ENCODE measurements at places on chromosomes 16 and 17.

GRCh38 chr16:66255647-66256046, 110.8 kb upstream of the CDH5 start:
- no peak for ATAC-seq

DNA sequence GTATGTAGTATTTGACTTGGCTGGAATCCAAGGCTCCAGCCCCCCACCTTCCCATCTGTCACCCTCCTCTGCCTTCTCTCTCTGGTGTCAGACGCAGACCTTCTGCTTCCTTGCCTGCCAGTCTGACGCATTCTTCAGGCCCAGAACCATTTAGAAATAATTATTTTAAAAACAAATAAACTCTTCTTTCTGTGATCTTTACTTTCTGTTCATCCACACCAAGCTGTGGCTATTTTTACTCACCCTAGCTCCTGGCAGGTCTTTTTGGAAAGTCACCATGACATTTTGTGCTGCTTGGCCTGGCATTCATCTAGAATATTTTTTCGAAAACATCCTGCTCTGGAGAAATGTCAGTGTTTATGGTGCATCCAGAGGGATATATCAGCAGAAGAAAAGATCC, 330.7 kb upstream of the ASIC2 start:
- ATAC-seq, result no peak

DNA sequence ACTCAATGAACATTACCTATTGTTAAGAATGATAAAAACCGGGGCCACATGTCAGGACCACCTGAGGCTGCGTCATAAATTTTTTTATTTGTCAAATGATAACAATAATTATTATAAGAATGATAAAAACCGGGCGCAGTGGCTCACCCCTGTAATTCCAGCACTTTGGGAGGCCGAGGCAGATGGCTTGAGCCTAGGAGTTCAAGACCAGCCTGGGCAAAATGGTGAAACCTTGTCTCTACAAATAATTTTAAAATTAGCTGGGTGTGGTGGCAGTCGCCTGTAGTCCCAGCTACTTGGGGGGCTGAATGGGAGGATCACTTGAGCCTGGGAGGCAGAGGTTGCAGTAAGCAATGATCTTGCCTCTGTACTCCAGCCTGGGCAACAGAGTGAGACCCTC, 816 bp upstream of the SHMT1 start:
- no peak for ATAC-seq

DNA sequence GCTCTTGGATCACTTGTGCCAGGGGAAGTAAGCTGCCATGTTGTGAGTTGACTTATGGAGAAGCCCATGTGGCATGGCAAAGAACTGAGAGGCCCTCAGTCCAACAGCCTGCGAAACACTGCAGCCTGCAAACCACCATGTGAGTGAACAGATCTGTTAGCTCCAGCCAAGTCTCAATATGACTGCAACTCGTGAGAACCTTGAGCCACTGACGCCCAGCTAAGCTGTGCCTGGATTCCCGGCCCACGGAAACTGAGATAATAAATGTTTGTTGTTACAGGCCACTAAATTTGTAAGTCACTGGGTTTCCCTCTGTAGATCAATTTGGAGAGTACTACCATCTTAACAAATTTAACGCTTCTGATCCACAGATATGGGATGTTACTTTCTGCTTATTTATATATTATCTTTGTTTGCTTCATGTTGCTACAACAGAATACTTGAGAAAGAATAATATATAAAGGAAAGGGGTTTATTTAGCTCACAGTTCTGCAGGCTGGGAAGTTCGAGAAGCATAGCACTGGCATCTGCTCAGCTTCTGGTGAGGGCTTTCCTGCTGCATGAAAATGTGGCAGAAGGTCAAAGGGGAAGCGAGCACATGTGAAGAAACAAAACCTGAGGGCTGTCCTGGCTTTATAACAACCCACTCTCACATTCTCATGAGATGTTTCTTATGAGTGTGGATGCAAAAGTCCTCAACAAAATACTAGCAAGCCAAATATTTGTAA, 29.4 kb upstream of the ATP2A3 start:
- no peak for ATAC-seq

DNA sequence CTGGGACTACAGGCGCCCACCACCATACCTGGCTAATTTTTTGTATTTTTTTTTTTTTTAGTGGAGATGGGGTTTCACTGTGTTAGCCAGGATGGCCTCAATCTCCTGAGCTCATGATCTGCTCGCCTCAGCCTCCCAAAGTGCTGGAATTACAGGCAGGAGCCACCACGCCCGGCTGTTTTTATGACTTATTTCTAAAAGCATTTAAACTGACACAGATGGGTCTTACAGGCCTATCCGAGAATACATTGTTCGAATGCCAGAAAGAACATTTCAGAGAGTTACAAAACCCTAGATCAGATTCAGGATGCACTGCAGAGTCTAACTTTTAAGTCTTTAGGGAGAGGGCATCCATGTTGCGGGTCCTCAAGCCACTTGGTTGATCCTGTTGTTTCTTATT, 234.7 kb upstream of the MAF start:
- no peak for ATAC-seq

DNA sequence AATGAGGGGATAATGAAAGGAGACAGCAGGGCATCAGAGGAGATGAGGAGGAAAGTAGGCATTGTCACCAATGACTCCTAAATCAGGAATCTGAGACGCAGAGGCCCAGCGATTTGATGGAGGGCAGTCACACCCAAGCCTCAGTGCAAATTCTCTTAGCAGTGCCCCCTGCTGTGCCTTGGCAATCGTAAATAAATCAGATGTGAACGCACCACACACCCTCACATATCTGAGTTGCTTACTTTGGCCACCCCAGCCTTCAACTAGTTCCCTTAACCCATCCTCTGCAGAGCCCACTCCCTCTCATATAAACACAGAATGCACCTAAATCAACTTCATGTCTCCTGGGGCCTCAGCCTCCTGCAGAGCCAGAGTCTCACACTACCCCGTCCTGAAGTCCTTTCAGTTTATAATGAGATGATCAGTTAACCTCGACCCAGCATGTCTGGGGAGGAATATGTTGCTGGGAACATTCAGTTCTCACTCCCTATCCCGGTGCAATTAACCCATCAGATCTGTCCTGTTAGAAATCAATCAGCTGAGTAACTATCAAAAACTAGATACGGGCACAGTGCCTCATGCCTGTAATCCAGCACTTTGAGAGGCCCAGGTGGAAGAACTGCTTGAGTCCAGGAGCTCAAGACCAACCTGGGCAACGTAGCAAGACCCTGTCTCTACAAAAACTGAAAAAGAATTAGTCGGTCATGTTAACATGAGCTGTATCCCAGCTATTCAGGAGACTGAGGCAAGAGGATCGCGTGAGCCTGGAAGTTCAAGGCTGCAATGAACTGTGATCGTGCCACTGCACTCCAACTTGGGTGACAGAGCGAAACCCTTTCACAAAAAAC, 78.4 kb downstream of the SLC39A11 start:
- ATAC-seq, result no peak

DNA sequence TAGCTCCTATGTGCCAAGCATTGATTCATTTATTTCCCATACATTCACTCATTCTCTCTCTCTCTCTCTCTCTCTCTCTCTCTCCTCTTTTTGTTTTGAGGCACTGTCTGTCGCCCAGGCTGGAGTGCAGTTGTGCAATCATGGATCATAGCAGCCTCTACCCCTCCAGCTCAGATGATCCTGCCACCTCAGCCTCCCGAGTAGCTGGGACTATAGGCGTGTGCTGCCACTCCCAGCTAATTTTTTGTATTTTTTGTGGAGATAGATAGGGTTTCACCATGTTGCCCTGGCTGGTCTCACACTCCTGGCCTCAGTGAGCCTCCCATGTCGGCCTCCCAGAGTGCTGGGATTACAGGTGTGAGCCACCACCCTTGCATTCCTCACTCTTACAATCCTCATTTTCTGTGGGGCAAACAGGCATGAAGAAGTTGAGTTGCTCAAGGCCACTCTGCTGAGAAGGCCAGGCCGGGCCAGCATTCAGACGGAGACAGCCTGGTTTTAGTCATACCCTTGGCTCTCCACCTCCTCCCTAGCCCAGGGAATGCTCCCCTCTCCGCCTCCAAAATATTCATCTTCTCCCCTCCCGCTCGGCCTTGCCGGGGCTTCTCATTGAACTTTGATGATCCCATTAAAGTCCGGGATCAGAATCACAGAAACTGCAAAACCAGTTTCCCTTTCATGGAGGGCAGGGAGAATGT, 765 bp upstream of the PRM2 start:
- no peak for ATAC-seq

DNA sequence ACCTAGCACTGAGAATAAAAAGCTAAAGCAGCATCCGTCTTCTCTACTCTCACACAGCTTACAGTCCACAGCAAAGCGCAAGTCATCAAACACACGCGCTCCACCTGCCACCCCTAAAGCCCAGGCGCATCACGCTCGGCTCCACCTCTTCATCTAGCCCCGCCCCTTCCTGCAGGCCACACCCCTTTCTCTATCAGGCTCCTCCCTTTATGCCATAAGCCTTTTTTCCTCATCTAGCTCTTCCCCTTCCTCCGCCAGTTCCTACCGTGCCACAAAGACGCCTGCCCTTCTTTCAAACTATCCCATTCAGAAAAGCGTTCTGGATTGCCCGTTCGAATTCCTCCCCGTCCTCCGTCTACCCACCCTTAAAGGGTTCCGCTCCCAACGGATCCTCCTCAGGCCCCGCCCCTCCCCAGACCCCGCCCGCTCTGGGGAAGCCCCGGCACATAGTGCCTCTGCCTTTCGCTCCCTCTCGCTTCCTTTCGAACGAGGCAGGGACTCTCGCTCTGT, 417 bp downstream of the C16orf46 start:
- ATAC-seq, result peak; percentile 92

- no peak for ATAC-seq
These were observed 321.5 kb downstream of the MAP2K4 start for GRCh38 chr17:12342161-12342560.

GRCh38 chr17:79017546-79018369, 6.2 kb upstream of the C1QTNF1 start:
- ATAC-seq, result no peak

GRCh38 chr17:33126086-33126485, 134.4 kb downstream of the SPACA3 start:
- no peak for ATAC-seq

DNA sequence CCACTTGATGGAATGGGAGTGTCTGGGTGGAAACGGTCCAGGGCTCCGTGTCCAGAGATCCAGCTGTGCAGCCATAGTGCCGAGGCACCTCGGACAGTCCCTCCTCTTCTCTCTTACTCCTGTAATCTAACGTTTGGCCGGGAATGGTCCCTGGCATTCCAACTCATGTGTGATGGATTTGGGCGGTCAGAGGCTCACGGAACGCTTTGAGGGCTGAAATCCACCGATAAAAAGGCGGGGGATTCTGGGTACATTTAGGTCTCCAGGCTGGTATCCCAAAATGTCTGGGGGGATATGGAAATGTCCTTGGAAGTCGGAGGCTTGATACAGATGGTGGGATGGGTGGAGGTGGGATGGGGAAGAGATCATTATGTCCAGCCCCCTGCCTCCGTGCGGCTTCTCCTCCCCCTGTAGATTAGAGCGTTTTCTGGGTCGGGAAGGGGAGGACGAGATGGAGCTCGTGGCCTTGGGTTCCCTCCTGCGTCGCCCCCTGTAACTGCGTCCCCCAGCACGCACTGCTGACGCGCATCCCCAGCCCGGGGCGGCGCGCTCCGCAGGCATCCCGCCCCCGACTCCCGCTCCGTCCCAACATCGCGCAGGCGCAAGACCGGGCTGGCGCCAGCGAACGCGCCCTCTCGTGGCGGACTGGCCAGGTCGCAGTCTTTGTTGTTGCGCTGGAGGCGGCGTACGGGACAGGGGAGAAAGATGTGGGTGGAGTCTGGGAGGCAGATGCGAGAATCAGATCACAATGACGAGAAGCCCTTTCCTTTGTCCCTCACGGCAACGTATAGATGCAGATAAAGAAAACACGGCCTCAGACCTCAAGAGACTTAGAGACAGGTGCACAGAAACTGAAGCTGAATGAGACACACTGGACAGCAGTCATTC, 4.5 kb upstream of the SGCA start:
- ATAC-seq, result peak; percentile 94

GRCh38 chr17:27293359-27293897, 486 bp upstream of the WSB1 start:
- ATAC-seq, result no peak

DNA sequence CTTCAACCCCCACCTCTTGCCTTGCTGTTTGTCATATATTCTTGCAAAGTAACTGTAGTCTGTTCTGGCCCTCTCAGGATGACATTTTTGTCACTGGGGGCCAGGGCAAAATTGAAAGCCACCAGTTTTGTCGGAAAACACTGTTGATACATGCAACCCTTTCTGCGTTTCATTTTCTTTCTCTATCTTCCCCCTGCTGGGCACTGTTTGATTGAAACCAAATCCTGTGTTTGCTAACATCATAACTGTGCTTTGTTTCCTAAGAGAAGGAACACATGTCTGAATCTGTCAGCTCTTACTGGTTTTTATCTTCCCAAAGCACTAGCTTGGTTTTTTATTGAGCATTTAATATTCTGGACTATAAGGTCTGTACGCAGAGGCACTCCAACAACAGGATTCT, 11.7 kb upstream of the CPPED1 start:
- no peak for ATAC-seq

GRCh38 chr17:73514146-73514863, 129.9 kb downstream of the SDK2 start:
- no peak for ATAC-seq

GRCh38 chr17:77011173-77012011, 129.4 kb upstream of the SEC14L1 start:
- ATAC-seq, result no peak

DNA sequence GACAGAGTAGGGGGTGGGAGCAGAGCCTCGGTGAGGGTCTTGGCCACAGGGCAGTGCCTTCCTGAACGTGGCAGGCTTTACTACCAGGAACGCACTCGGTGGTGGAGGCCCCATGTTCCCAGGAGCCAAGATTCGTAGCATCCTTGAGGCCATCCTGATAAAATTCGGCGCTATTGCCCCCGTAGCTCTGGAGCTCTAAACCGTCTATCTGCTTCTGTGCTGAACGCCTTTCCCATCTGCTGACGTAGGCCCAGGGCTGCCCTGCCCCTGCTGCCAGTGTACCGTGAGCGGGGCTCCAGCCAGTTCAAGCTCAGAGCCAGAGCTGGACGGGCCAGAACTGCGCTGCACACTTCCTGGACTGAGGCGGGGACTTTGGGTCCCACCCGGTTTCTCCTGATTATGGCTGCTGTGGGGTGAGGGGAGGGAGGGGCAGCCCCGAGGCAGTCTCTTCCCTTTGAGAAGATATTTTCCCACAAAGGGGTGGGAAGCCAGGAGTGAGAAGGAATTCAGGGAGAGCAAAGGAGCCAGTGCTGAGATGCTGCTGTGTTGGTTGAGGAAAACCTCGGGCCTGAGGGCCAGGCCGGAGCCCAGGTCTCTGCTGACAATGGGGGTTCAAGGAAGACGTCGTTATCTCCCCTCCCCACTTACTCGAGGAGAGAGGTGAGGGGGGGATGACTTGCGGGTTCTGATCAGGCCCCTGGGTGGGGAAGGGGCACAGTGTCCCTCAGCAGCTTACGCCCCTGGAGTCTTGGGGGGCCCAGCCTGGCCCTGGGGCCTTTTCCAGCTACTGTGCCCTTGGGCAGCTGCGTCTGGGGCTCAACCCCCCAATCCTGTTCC, 29.4 kb downstream of the OR1D5 start:
- no peak for ATAC-seq

Measured in gastroesophageal sphincter (tissue), 4 donors.